ENCODE measurements at places on chromosomes 4 and X. TPM values are rescaled to one million over a fixed set of nuclear protein-coding genes. Genes with fewer than 3 reads are reported as not detected.

GRCh38 chrX:150360331-150360730 is 2.8 kb upstream of the MAMLD1 start:
- no peak for DNase-seq

GRCh38 chr4:94015956-94016355 is 187.4 kb downstream of the ATOH1 start:
- DNase-seq = no peak

GRCh38 chr4:42656679-42656943 is 294 bp downstream of the ATP8A1 start:
- no peak for DNase-seq

The DGKK gene
- total RNA-seq = not detected
